ENCODE measurements at places on chromosomes 2 and 18.

- DNase-seq = peak; percentile 1
These were observed 102.5 kb upstream of the PIEZO2 start for GRCh38 chr18:11251891-11252270.

GRCh38 chr2:47422560-47422959 is 19.6 kb downstream of the MSH2 start:
- peak; percentile 13 for DNase-seq

DNA sequence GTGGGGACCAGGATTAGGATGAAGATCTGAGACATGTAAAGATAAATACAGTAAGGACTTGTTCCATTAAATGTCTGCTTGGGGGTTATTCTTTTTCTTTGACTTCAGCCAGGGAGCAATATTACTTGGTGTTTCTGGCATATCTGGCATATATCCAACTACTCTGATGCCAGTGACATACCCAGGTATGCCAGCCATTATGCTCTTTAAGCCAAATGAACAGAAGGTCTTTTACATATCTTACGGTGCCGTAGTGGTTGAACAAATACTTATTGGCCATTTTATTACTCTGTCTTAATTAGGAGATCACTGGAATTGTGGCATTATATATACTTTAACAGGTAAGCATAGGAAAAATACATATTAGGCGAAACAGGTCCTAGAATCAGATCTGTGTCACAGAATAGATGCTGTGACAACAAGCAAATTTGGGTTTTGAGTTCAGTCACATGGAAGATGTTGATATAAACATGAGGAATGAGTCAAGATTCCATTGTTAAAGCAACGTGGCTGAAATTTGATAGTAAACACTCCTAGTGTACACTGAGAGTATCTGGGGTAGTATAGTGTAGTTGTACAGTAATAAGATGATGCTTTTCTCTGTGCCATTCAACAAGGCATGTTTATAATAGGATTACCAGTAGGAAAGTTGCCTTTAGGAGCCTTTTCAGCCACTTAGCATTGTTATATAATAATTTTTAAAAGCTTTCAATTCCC is 62.6 kb downstream of the KCTD18 start:
- no peak for DNase-seq

GRCh38 chr2:203893401-203893800 is 25.8 kb downstream of the CTLA4 start:
- no peak for DNase-seq

GRCh38 chr2:96927405-96928171 is 57.7 kb upstream of the SEMA4C start:
- peak; percentile 73 for DNase-seq

GRCh38 chr2:128801576-128801975 is 482.9 kb upstream of the HS6ST1 start:
- no peak for DNase-seq

GRCh38 chr2:206086716-206087350 is 859 bp upstream of the INO80D start:
- peak; percentile 27 for DNase-seq

DNA sequence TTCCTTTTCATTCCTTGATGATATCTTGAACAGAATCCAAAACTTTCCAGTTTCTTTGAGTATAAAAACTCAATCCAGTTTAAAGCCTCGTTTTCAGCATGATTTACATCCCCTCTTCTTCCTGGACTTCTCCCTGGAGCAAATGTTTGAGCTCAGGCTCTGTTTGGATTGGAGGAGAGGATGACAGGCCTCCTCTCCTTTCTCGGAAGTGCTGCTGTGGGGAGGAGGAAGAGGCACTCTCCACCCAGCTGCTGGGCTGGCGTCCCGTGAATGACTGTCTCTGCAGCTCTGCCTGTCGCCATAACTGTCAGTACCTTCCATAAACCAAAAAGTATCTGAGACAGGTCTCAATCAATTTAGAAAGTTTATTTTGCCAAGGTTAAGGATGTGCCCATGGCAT is 238.2 kb upstream of the AGAP1 start:
- no peak for DNase-seq

- no peak for DNase-seq
These were observed 98.1 kb upstream of the BCL2L11 start for GRCh38 chr2:111022633-111023032.

- DNase-seq = peak; percentile 70
These were observed 40.6 kb downstream of the SPC25 start for GRCh38 chr2:168849610-168850009.

GRCh38 chr18:3264362-3264761 is 2.4 kb downstream of the MYL12B start:
- peak; percentile 32 for DNase-seq

DNA sequence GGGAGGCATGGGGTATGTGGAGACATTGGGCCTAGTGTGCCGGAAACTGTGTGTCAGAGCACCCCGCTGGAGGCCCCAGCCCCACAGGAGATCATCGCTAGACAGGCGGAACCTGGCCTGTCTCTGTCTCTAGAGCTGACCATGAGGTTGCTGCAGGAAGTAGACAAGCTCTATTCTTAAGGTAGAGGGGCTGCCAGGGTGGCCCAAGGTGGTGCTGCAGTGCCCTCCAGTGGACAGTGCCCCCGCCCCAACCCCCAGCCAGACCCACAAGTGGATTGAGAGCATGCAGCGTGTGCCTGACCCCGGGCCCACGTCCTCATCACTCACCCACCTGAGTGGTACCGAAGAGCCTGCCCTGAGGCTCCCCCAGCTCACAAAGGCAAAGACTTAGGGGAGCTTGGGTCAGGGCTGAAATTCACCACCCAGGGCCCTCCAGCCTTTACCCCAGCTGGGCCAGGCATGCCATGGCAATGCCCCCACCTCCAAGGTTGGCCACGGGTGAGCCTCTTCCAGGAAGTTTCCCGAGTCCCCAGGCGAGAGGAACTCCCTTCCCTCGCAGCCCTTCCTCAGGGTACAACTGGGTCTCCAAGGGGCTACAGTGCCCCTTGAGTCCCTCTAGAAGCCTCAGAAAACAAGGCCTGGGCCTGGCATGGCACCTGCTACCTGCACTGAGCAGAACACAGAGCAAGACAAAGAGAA is 155.0 kb downstream of the TTC32 start:
- no peak for DNase-seq

DNA sequence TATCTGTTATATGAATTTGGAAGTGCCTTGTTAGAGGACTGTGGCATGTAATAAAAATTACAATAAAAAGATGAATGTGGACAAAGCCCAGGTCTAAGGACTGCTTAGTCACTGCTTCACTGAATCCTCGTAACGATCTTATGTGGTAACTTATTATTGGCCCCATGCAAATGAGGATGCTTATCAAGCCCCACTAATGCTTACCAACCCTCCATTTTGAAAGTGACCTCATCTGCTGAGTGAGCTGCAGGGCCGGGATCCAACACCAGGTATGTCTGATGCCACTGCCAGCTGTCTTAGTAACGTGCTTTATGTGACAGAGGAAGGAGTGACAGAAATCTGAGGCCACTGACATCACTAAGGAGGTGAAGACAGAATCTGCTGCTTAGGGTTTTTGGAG is 65.3 kb upstream of the CCDC85A start:
- DNase-seq = peak; percentile 58

DNA sequence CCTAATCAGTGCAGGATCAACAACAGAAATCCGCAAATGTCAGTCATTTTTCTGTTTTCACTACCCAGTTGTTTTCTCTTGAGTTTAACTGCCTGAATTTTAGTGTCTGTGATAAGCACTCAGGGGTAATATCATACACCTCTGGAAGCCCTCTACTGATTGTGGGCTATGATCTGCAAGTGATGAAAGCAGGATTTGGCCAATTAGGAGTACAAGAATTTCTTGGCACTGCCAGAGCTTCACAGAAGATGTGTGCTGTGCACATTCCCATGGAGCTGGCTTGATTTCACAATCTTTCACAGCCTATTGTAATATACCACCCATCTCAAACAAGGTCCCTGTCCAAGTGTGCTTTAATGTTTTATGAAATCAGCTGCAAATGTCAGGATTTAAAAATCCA is 27.3 kb upstream of the TDRD15 start:
- DNase-seq = no peak

DNA sequence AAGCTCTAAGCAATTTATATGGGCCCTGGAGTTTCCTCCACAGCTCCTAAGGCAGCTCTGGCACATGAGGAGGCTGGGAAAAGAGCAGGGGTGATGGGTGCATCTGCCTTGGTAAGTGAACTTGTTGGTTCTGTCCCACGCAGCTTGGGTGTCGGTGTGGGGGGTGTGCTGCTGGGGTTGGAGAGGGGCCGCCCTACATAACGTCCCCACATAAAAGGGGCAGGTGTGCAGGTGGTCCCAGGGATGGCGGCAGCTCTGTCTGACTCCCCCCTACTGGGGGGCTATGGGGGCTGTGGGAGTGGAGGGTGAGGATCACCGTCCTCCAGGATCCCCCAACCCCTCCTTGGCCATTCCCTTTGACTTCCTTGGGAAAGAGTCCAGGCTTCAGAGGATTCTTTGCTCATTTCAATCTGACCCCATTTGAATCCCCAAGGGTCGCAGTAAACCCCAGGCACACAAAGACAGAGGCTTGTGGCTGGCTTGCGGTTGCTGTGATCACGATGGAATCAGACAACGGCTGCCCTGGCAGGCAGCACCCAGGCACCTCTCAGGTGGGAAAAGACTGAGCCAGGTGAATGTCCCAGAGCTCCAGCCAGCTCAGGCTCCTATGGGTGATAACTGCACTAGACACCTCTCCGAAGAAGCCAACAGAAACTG is 34.5 kb upstream of the CD8A start:
- no peak for DNase-seq

DNA sequence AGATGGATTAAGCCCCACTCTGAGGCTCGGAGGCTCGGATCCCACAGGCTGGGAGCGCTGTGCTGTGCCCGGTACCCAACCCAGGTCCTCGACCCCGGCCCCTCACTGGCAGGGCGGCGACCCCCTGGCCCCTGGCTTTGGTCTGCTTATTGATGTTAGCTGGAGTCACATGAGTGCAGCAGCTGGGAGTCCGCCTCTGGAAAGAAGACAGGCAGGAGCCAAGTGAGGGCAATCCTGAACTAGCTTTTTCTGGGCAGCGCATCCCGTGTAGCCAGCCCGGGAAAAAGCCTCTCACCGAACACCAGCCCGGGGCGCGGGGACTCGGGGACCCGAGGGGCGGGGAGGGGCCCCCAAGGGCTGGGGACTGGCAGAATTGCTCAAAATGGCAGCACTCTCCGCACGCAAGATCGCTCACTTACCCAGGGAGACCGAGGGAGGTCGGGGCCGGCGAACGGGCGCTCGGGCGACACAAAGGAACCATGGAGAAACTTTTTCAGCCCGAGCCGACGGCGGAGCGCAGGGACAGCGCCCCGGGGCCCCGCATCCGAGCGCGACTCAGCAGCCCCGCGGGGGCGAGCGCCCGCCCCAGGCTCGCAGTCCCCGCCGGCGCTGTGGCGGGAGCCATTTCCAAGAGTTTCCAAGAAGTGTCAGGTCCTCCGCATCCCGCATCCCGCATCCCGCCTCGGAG is 567 bp downstream of the TMEM200C start:
- DNase-seq = no peak

DNA sequence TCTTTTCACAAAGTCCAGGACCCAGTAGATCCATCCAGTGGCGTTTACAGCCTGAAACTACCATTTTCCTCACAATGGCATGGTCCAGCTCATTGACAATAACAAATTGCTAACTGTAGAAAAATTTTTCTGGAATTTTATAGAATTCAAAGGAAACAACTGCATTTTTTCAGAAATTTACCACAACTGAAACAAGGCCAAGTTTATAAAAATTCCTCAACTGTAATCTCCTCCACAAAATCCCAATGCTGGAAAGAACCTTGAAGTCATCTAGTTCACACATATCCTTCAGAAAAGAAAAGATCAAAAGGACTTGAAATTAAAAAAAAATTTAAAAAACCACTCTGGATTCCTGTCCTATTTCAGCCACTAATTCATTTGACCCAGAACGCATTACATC is 226.0 kb upstream of the CTAGE1 start:
- DNase-seq = peak; percentile 52

DNA sequence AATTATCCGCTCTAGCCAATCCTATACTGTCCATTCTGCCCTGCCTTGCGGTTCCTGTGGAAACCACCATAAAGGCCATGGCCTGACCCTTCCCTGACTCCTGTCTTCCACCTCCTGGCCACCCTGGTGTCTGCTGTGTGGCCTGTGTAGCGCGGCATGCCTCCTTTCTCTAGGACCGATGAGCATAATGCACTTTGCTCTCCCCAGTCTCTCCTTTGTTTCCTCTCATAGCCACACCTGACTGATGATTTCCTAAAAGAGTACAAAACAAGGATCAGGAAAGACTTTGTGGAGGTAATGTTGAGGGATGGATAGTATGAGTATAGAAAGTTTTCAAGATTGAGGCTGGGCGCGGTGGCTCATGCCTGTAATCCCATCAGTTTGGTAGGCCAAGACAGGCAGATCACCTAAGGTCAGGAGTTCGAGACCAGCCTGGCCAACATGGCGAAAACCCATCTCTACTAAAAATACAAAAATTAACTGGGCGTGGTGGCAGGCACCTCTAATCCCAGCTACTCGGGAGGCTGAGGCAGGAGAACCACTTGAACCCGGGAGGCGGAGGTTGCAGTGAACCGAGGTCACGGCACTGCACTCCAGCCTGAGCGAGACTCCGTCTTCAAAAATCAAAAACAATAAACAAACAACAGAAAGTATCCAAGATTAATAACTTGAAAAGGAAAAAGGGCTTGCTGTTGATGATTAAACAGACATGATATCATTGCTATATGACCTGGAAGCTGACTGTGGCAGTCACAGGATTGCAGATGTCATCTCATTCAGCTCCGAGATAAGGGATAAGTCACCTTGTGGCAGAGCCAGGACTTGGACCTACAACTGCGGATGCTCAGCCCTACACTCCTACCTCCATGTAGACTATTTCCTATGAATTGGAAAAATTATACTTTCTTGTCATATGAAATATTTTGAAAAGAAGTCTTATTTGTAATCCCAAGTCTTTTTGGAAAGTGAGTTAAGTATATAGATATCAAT is 16.6 kb downstream of the SOWAHC start:
- DNase-seq = no peak

DNA sequence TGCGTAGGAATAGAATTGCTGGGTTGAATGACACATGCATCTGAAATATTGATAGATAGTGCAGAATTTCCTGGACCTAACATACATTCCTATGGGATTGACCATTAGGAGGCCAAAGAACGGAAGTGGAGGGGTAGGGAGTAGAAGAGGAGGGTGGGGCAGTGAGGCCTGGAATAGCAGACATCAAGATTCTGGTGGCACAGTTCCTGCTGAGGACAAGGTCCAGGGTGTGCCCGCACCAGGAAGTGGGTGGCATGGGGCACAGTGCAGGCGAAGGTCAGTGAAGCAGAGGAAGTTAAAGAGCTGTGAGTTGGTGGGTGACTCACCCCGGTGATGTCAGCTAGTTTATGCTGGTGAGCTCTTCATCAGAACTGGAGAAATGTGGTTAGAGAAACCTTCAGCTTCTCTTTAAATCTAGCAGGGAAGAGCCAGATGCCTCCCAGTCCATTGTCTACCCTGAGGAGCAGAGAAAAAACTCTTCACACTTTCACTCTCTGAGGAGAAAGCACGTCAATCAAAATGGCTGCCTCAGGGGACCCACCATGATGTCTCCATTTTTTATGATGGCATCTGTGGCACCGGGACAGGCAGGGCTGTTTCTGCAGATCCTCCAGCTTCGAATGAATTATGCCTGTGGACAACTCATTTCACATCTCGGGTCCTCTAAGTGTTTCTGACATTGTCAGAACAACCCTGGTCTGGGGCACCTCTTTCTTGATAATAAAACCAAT is 55.9 kb upstream of the CTLA4 start:
- peak; percentile 94 for DNase-seq
